Renal cortex interstitium (tissue), 15 donors: ENCODE measurements at places on chromosomes 5 and 9. TPM values are rescaled to one million over a fixed set of nuclear protein-coding genes. Genes with fewer than 3 reads are reported as not detected.
A peak's percentile ranks its signal among the peaks of the same experiment; 100 is the strongest.

The BAAT gene
- polyA plus RNA-seq, result 0.32 TPM

The QRFP gene
- polyA plus RNA-seq, result 0.34 TPM

The PCDHB9 gene
- polyA plus RNA-seq, result 4.1 TPM

The TRIM36 gene
- polyA plus RNA-seq, result 2.3 TPM

The MARCOL gene
- not detected for polyA plus RNA-seq

The EIF4E1B gene
- not detected for polyA plus RNA-seq

The PPP2R2B gene
- 15.4 TPM for polyA plus RNA-seq

The FAXDC2 gene
- 47.9 TPM for polyA plus RNA-seq

The CDH9 gene
- polyA plus RNA-seq, result 9.8 TPM

The DMRTA1 gene
- polyA plus RNA-seq, result 1.1 TPM

The CDH6 gene
- polyA plus RNA-seq, result 54.4 TPM

The CNTNAP3 gene
- polyA plus RNA-seq, result 5.0 TPM

The CNTLN gene
- polyA plus RNA-seq, result 16.3 TPM

The GPR21 gene
- polyA plus RNA-seq, result 0.33 TPM

The FST gene
- 38.1 TPM for polyA plus RNA-seq

The CEP78 gene
- 36.8 TPM for polyA plus RNA-seq

The RUSC2 gene
- 16.1 TPM for polyA plus RNA-seq

The CDC25C gene
- polyA plus RNA-seq, result 8.9 TPM

The SPATA31E1 gene
- polyA plus RNA-seq, result not detected

DNA sequence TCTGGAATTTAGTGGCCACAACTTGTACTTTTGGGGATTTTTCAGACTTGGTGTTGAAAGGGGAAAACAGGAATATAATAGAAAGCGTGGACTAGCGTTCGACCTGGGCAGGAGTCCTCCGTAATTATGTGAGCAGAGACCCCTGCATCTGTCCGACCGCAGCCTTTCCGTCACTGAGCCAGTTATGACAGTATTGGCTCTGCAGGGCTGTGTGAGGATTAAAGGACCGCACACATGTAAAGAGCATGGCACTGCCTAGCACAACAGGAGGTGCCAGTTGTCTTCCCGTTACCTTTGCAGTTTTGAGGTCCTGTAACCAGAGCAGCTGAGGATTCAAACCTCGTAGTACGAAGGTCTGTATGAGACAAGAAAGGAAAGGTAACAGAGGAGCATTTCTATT is 1.2 kb downstream of the B4GALT7 start:
- no peak for DNase-seq

GRCh38 chr5:135203593-135204036 is 169.6 kb upstream of the PITX1 start:
- no peak for DNase-seq

DNA sequence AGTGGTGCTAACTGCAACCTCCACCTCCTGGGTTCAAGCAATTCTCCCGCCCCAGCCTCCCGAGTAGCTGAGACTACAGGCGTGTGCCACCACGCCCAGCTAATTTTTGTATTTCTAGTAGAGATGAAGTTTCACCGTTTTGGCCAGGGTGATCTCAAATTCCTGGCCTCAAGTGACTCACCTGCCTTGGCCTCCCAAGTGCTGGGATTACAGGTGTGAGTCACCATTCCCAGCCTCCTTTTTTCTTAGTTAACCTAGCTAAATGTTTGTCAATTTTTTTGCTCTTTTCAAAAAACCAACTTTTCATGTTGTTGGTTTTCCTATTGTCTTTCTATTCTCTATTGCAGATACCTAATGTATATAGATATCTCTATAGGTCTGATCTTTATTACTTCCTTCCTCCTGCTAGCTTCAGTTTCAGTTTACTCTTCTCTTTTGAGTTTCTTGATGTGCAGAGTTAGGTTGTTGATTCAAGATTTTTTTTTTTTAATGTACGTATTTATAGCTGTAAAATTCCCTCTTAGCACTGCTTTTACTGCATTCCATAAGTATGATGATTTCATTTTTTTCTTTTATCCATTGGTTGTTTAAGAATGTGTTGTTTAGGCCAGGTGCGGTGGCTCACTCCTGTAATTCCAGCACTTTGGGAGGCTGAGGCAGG is 32.9 kb downstream of the FGD3 start:
- no peak for DNase-seq

GRCh38 chr5:178291969-178292825 is 59.6 kb upstream of the PHYKPL start:
- DNase-seq, result no peak

- no peak for DNase-seq
Measured at GRCh38 chr5:127609957-127610356, 38.9 kb upstream of the CTXN3 start.

- no peak for DNase-seq
Measured at GRCh38 chr9:78927099-78927940, 630.4 kb downstream of the PSAT1 start.

GRCh38 chr9:78620303-78620702 is 323.4 kb downstream of the PSAT1 start:
- no peak for DNase-seq

- DNase-seq, result peak; percentile 90
Measured at GRCh38 chr9:115117999-115118878, at the start of gene TNC. TNC (minus strand) TSS chr9:115118157; CDS start chr9:115091018, 27,139 bp downstream.

GRCh38 chr5:106860398-106861044 is 810.2 kb downstream of the EFNA5 start:
- DNase-seq, result no peak

GRCh38 chr5:93623153-93623552 is 40.1 kb downstream of the NR2F1 start:
- no peak for DNase-seq

- DNase-seq, result no peak
Measured at GRCh38 chr9:128190013-128190412, 1.4 kb downstream of the CIZ1 start.

GRCh38 chr5:158553962-158554336 is 545.8 kb downstream of the EBF1 start:
- no peak for DNase-seq

- DNase-seq, result no peak
Measured at GRCh38 chr9:98018347-98018746, 35.2 kb downstream of the ANP32B start.

DNA sequence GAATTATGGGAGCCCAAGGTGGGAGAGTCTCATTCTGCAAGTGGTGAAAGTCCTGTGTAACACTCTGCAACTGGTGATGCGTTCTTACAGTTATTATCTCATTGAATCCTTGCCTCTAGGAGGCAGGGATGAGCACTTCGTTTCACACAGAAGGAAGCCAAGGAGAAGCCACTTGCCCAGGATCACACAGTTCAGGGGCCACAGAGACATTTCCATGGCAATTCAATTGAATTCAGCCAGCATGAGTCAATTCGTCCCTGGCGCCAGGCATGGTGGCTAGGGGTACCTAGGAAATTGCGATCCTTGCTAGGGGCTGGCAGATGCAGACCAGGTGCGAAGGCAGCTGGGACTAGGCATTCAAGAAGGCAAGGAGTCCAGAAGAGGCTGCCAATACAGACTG is 26.2 kb downstream of the LHX2 start:
- no peak for DNase-seq

DNA sequence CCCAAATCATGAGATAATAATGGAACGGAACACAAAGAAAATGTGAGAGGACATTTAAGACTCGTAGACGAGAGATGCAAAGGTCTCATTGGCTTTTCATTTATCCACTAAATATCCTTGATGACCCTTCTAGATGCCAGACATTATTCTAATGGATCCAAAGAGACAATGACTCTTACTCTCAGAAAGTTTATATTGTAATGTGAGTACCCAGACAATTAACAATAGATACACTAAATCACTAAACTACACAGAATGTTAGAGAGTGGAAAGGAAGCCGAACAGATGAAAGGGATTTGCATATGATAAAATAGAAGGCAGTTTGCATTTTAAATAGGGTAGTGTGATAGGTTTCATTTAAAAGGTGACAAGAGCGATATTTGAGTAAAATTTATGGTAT is 973.3 kb downstream of the TAF11L14 start:
- no peak for DNase-seq

- DNase-seq, result no peak
Measured at GRCh38 chr5:52010454-52010853, 627.2 kb downstream of the ISL1 start.

GRCh38 chr9:97704345-97704677 is 7.2 kb upstream of the XPA start:
- DNase-seq, result no peak

- no peak for DNase-seq
Measured at GRCh38 chr9:135365013-135365768, 114.4 kb upstream of the PPP1R26 start.

DNA sequence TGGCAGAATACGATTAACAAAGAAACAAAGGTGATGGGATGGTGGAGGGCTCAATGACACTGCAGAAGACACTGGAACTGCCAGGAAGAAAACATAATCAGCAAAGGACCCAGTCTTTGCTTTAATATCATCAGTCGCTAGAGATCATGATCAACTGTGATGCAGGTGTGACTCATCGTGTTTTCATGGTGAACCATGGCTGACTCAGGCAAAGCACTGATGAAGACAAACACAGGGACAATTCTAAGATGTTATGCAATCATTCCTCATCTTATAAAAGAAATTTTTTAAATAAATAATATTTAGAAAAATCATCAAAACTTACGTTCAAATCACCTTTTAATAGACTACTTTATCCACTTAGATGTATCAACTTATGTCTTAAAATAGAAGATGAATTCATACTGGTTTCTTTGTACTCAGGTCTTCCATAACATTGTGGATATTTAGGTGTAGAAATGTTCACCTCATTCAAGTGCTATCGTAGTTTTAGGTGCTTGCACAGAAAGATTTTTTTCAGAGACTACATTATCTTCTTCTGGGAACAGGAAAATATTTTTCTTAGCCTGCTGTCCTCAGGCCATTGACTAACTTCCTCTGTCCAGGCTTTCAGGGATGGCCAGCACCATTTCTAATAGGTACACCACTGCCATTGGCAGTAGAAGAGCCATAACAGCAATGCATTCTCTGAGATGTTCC is 673.4 kb upstream of the MEF2C start:
- DNase-seq, result no peak

DNA sequence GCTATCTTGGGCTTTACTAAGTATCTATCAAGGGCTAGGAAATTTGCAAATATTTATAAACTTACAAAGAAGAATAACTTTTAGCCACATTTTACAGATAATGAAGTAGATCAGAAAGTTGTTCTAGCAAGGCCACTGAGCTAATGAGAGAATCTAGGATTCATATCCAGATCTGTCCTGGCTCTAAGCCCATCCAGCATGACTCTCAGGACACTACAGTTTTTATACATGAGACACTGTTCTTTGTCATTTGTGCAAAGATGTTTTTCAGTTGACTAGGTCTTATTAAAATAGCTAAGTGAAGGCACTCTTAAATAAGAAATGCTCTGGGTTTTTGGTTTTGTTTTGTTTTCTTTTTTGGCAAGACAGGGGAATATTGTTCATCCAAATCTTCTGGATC is 273.1 kb downstream of the GABRB2 start:
- no peak for DNase-seq

GRCh38 chr5:172616730-172617129 is 24.3 kb upstream of the NEURL1B start:
- DNase-seq, result peak; percentile 38

GRCh38 chr9:131417264-131418142 is 23.6 kb downstream of the PRRC2B start:
- no peak for DNase-seq

DNA sequence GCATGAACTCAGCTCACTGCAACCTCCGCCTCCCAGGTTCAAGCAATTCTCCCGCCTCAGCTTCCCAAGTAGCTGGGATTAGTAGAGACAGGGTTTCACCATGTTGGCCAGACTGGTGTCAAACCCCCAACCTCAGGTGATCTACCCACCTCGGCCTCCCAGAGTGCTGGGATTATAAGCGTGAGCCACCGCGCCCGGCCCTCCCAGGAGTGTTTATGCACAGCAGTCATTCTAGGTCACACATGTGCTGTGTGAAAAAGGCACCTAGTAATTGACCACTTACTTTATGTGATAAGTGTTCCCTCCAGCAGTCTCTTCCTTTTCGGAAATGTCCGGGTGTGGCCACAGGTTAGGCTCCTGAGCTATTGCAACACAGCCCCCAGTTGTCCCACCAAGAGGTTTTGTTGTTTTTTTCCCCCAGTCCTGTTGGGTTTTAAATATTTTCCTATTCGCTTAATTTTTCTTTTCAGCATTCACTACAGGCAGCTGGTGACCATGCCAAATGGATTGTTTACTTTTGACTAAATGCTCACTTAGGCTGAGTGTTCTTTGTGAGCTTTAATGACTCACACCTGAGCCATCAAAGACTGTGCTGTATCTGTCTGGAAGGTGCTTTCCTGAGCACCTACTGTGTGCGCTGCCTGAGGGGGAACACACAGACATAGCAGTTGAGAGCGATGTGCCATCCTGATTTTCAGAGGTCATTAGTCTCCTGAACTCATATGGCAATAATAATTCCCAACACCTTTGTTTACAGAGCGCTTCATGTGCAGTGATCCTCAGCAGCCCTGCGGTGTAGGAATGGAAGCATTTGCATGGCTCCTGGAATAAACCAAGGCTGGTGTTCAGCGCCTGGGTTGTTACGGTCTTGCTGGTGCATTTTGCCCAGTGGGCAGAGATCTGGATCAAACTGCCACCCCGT is 94.3 kb downstream of the MVB12B start:
- no peak for DNase-seq

- DNase-seq, result no peak
Measured at GRCh38 chr5:145463634-145464033, 371.5 kb downstream of the PRELID2 start.

DNA sequence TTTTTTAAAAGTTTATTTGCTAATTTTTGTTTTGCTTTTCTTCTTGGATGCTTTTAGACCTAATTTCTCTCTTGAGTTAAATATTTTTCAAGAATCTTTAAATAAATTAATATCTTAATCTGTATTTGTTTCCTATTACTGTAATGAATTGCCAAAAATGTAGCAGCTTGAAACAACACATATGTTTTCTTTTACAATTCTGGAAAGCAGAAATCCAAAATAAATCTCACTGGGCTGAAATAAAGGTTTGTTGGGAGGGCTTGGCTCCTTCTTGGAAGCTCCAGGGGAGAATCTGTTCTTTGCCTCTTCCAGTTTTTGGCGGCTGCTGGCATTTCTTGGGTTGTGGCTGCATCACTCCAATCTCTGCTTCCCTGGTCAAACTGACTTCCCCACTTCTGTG is 658.1 kb upstream of the ARRDC3 start:
- no peak for DNase-seq

GRCh38 chr5:146193285-146193684 is 10.1 kb upstream of the RBM27 start:
- no peak for DNase-seq

GRCh38 chr9:86788456-86788855 is 158.8 kb downstream of the GAS1 start:
- no peak for DNase-seq
